Fibroblast of skin of left quadriceps (primary cell): ENCODE measurements at places on chromosomes 2 and 18.

DNA sequence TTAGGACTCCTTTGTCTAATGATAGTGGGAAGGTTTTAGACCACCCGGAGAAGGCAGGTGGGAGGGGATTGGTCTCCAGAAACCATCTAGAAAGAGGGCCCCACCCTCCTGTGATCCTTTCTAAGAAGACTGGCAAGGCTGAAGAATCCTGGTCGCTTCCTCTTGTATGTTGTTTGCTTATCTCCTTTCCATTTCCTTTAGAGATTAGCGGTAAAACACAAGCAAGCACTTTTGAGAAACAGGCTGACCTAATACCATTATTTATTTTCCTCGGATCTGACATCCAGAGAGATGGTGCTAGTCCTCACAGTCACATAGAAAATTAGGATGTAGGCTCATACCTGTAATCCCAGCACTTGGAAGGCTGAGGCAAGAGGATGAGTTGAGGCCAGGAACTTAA, 45.2 kb upstream of the SPRED2 start:
- DNase-seq = no peak

- no peak for DNase-seq
Observed at GRCh38 chr2:198913394-198914152, 544.2 kb downstream of the SATB2 start.

GRCh38 chr2:218585541-218585940, 16.9 kb downstream of the CNOT9 start:
- DNase-seq = no peak

- DNase-seq = no peak
Observed at GRCh38 chr18:21834299-21834660, 93.7 kb downstream of the MIB1 start.

GRCh38 chr2:72859831-72860262, 27.4 kb upstream of the SPR start:
- DNase-seq = no peak

GRCh38 chr2:36147670-36148390, 207.7 kb upstream of the CRIM1 start:
- no peak for DNase-seq

DNA sequence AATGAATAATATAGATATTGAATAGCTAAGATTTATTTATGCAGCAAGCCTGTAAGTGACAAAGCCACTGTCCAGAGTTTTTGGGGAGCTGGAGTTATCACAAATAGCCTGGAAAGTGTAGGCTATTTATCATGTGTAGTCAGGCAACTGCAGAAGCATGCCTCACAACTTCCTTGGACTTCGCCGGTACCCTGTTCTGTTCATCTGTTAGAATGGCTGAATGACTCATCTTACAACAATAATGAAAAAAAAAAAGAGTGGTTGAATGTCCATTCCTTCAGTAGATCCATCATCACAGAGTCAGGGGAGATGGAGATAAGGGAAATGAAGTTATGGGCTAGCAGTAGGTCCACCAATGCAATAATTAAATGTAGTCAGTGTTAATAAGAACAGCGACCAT, 24.0 kb upstream of the ATP5MC3 start:
- DNase-seq = no peak

GRCh38 chr18:74425161-74425560, 31.9 kb downstream of the DIPK1C start:
- DNase-seq = no peak

GRCh38 chr2:225411452-225411851, 11.9 kb downstream of the NYAP2 start:
- DNase-seq = no peak

DNA sequence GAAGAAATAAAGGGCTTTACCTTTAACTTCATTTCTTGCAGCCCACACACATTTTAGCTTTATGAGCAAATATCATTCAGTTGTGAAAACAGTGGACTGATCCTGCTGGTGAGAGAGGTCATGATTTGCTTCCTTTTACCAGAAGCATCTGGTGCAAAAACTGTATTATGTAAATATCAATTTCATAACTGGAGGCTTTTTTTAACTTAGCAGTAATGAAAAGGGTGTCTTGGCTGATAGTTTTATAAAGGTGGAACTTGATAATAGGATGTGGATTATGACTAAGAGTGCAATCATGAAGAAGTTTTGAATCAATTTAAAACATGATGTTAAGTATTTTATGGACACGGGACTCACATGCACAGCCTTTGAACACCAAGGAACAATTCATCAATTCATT, 304.4 kb downstream of the GULP1 start:
- no peak for DNase-seq

DNA sequence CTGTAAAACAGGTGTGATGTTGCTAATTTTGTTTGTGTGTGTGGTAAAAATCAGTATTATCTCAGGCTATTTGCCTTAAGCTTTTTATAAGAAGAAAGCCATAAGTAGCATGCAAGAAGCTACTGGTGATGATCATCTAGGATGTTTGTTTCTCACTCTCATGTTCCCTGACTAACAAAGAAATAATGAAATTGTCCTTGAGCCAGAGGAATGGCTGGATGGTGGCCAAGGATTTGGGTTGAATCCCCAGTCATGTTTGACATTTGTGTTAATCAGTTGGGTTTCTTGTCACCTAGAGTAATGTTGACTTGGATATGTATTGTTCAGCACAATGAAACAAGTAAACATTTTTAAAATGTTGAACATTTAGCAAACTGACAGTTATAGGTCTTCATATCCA, 496.8 kb upstream of the ZEB2 start:
- DNase-seq = no peak

DNA sequence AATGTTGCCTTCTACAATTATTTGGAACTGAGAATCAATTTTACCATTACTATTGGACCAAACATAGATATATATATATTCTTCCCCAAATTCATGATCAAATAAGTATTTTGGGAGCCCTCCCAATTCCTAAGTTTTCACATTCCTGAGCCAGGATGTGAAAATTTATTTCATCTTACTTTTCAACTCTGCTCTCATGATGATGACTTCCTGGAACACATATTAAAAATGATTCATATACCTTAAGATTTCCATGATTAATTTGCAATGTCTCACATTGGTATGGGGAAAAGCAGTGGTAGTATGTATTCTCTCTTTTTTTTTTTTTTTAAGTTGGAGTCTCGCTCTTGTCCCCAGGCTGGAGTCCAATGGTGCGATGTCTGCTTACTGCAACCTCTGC, 596.1 kb upstream of the ZEB2 start:
- DNase-seq = no peak

DNA sequence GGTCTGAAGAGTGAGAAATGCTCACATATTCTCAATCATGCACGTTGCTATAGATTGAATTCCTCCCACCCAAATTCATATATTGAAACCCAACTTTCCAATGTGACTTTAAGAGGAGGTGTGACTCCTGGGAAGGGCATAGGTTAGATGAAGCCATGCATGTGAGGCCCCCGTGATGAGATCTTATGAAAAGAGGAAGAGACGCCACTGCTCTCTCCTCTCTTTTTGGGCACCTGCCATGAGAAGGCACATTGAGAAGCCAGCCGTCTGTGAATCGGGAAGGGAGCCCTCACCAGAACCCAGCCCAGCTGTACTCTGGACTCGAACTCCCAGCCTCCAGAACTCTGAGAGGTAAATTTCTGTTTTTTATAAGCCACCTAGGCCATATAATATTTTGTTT, 842.6 kb upstream of the SALL3 start:
- DNase-seq = no peak

DNA sequence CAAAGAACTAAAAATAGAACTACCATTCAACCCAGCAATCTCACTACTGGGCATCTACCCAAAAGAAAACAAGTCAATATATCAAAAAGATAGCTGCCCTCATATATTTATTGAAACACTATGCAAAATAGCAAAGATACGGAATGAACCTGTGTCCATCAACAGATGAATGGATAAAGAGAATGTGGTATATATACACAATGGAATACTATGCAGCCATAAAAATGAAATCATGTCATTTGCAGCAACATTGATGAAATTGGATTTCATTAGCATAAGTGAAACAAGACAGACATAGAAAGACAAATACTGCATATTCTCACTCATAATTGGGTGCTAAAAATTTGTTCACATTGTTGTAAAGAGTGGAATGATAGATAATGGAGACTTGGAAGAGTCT, 16.2 kb upstream of the LDAH start:
- no peak for DNase-seq

DNA sequence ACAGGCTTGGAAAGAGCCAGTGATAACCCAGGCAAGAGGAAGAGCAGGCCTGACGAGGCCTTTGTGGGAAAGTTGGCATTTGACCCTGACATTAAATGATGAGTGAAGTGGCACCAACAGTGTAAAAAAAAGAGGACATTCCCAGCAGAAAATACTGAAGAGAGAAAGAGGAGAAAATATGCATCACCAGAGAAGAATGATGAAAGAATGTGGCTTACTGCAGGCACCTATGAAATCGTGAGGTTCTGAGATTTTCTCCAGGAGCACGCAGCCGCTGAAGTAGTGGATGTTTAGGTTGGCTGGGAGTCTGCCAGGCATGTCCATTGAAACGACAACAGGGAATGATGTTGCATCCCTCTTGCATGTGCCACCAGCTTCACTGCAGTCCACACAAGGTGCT, 13.8 kb downstream of the EHD3 start:
- DNase-seq = no peak

DNA sequence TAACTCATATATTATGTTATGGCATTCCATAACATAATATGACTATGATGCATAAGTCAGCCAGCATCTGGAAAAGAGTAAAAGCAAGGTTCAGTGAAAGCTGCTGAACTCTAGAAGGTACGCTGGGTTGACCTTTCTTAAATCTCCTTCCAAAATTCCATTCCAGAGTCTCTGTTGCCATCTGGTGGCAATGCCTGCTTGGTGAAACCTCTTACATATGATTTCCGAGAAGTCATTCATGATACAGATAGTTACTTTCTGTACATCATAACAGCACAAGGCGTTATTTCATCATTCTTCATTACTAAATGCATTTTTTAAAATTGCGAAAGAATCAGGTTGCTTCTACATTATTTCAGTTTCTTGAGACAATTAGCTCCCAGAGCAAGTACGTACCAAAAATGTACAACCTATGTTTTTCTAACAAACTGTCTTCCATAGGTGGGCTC, 7.0 kb upstream of the EPG5 start:
- peak; percentile 81 for DNase-seq

DNA sequence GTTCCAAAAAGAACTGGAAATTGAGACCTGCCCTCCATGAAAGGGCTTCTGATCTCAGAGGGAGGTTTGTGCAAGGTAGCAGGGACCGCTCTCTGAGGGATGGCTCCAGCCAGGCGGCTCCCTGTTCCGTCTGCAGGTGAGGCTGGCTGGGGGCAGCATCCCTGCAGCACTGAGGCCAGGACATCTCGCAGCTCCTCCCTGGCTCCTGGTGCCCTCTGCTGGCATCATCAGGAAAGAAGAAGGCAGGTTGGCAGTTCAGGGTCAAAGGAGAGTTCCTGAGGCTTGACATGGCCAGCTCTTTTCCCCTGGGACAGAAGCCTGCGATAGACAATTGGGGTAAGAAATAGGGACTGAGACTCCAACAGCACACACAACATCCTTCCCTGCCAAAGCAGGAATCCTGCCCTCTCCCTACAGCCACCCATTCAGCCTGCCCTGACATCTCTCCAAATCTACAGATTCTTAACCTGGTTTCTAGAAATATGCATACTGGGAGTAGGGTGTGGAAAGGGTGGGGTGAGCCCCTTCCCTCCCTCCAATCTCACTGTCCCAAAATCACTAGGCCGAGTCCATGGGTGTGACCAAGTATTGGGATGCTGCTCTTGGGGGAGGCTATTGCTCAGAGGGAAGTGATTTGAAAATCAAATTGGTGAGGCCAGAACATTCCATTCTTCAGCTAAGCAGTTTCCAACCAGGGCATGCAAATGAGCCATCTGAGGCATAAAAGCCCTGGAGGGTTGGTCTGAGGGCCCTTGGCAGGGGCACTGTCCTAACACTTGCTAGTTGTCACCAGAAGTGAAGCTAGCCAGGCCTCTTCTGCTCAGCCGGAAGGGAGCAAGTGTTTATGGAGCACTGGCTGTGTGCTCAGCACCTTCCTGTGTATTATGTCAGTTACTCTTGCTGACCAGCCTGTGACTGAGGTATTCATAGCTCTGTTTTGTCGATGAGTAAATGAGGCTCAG, 185.4 kb downstream of the TFCP2L1 start:
- DNase-seq = no peak

- DNase-seq = no peak
Observed at GRCh38 chr18:77096936-77097886, 35.4 kb downstream of the MBP start.

- DNase-seq = no peak
Observed at GRCh38 chr2:144663207-144663606, 143.3 kb upstream of the ZEB2 start.

DNA sequence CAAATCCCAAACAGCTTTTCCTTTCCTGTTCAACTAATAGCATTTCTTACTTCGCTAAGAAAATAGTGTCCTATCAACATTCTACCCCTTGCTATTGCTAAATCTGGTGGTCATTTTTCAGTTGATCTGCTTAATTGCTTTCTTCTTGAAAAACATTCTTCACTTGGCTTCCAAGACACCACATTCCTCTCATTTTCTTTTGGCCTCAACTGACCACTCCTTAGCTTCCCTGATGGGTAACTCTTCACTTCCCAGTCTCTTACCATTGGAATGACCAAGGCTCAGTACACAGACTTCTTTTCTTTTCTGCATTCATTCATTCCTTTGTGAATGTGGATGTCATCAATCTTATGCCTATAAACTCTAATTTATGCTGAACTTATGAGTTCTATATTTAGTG, 230.8 kb upstream of the CDH2 start:
- no peak for DNase-seq

DNA sequence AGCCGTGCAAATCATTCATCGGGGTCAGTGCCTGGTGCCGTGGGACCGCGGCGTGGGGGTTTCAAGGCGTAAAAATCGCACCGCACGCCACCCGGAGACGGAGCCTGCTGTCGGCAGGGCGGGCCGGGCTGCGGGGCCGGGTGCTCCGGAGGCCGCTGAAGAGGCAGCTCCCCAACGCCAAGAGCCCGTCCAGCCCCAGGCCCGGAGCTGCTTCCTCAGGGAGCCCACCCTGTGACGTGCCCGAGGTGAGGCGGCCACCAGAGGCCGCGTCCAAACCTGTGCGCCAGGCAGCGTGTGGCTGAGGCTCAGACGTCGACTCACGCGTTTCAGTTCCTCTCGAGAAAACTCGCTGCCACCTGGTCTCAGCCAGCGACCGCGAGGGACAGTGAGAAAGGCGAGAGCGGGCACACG, 98.1 kb downstream of the NFATC1 start:
- DNase-seq = no peak

DNA sequence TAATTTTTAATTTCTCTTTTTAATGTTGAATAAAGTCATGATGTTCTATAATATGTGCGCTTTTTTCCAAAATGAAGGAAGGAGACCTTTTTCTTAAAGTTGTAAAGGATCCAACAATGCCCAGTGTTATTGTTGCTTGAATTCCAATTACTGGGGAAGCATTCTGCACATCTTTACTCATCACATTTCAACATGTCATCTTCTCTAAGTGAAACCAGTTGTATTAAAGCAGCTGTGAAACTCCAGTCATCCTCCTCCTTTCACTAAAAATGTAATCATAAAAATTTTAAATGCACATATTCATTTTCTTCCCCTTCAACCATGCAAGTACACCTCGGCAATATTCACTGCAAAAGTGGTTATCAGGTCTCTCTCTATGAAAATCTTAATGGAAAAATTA, 722.7 kb downstream of the TSN start:
- no peak for DNase-seq
